ENCODE measurements at places on chromosomes 12 and 14. TPM values are rescaled to one million over a fixed set of nuclear protein-coding genes. Genes with fewer than 3 reads are reported as not detected.

GPD1 gene
- 9.0 TPM for total RNA-seq

GRCh38 chr12:94768398-94769046, 118.2 kb upstream of the TMCC3 start:
- DNase-seq = no peak

DERA gene
- 20.2 TPM for total RNA-seq

DNA sequence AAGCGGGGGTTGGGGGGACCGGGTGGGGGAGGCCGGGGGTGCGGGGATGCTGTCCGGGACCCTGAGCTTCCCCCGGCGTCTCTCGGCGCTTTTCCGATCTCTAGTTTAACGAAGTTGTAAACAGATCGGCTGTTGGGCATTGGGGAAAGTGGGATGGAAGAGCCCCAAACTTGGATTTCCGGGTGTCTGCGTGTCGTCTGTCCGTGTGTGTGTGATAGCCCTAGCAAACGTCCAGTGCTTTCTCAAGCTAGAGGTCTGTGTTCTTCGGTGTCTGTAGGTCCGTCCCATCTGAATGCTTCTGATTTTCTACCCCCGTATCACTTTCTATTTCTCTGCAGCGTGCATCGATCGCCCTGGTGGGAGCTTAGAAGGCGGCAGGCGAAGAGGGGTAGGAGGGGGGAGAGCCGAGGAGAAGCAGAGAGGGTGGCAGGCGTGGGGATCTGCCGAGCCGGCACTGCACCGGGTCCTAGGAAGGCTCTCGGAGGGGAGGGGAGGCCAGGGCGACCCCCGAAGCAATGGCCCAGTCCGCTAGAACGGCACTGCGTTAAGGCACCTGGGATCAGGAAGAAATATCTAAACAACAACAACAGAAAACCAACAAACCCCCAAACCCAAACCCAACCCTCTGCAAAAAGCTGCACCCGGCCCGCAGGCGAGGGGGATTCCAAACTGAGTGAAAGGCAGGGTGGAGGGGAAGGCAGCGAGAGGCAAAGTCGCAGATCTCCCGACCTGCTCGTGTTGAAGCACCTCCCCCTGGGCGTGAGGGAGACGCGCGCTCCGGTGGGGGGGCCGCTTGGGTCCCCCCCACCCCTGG, 1.0 kb downstream of the KCNA1 start:
- DNase-seq = no peak

SMIM41 gene
- 0.30 TPM for total RNA-seq

DNA sequence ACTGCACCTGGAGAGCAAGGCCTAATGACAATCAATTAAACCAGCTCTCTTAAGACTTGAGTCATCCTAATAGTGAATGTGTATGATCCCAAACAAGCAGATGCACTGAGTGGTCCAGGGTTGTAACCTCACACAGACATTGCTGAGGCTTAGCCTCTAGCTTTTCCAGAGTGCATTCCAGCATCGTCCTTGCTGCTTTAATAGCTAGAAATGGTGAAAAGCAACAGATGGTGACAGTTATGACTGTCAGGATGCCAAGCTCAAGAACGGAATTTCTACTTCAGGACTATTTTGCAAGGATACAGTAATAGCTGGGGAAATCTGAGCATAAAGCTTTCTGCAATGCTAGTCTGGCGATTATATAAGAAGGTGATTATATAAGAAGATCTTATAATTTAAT, 34.6 kb downstream of the PTPRR start:
- no peak for DNase-seq

GRCh38 chr12:127620735-127621355, 646.1 kb upstream of the TMEM132C start:
- no peak for DNase-seq
